ENCODE measurements at places on chromosomes 7 and 10.

DNA sequence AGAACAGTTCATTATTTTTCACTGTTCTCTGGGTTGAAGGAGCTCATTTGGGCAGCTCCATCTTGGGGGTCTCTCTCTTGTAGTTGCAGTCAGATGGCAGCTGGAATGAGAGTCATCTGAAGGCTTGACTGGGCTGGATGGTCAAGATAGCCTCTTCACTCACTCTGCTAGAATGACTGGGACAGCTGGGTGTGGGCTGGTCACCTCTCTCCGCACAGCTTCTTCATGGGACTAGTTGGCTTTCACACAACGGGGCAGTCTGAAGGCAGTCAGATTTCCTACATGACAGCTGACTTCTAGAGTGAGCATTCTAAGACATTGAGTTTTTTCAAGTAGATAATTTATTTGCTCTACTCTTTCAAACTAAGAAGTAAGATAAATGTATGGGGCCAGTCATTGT is 13.1 kb downstream of the PLEKHA1 start:
- no peak for DNase-seq

- no peak for DNase-seq
Measured at GRCh38 chr7:1914743-1915142, 244.7 kb downstream of the ELFN1 start.

GRCh38 chr7:117146511-117146910 is 176.3 kb downstream of the WNT2 start:
- DNase-seq: no peak

GRCh38 chr10:99593312-99593711 is 26.9 kb downstream of the SLC25A28 start:
- DNase-seq: no peak

DNA sequence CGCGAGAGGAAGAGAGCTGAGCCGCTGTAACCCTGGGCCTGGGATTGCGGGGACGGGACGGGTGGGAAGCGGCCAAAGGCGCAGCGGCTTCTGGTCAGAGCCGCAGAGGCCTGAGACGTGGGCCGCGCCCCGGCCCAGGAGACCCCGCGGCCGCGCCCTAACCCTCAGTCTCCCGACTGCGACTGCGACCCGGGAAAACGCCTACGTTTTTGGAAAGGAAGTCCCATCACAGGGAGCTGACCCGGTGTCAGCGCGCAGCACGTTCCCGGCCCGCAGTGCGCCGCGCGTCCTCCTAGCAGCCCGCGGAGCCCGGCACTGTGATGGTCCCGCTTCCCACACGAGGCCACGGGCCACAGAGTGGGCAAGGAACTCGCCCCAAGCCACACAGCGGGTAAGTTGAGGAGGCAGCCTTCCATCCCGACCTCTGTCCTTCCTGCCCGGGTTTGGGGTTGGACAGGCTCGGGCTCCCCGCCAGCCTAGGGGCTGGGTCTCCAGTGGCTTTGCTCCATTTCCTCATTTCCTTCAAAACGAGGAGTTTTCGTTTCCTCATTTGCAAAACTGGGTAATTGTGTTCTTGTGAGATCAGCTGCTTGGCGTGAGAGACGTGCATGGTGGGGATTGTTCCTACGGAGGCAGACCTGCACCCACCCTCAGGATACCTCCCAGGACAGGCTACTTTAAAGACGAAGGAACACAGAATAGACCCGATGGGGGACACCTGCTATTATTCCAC is 1.2 kb downstream of the GPNMB start:
- DNase-seq: no peak

- DNase-seq: no peak
Measured at GRCh38 chr10:52637592-52637991, 135.0 kb downstream of the MBL2 start.

- DNase-seq: no peak
Measured at GRCh38 chr10:11579885-11580284, 31.6 kb downstream of the USP6NL start.

DNA sequence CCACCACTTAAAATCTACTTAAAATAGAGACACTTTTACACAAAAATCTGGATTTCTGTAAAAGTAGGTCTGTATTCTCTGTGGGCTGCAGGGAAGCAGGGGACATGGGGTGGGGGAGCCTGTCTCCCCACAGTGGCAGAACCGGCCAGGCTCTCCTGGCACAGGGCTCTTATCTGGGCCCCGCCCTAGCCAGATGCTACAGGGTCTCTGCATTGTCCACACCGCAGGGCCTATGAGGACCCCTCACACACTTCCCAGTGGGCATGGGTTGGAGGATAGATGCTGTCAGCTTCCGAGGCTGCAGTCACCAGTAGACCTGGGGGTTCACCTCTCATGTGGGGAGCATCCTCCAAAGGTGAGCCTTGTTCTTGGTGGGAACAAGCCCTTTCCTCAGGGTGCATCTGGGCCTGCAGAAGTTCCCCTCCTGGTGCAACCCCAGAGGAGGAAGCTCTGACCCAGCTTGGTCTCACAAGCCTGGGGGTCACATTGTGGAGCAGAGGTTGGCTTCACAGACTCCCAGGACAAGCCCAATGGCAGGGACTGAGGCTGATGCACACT is 15.4 kb upstream of the MYL7 start:
- DNase-seq: no peak

DNA sequence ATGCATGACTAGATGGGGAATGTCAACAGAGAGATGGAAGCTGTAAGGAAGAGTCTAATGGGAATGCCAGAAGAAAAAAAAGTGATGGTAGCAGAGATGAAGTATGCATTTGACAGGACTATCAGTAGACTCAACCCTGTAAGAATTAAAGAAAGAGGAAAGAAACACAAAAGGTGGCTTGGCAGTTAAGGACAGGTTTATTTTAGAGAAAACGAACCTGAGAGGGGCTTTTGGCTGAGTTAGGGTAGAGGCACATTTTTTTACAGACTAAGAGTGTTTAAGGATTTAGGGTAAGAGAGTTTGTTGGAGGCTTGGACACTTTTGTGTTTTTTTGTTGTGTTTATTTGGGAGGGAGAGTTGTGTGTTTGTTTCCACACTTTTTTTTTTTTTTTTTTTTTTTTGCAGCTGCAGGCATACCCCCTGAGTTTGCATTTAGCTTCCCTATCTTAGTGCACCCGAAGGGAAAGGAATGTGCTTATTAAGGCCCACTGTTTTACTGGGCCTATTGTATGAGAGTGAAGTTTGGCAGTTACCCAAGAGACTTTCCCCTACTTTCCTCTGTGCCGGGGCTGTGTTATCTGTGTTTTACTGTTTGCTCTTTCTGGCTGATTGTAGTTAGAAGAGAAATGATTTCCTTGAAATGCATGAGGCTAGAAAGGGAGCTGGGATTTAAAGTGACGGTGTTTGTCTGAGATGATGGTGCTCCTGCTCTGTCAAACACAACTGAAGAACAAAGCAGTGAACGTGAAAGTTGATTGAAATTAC is 32.0 kb downstream of the NPVF start:
- no peak for DNase-seq

- no peak for DNase-seq
Measured at GRCh38 chr7:5214641-5215040, 24.6 kb downstream of the WIPI2 start.

DNA sequence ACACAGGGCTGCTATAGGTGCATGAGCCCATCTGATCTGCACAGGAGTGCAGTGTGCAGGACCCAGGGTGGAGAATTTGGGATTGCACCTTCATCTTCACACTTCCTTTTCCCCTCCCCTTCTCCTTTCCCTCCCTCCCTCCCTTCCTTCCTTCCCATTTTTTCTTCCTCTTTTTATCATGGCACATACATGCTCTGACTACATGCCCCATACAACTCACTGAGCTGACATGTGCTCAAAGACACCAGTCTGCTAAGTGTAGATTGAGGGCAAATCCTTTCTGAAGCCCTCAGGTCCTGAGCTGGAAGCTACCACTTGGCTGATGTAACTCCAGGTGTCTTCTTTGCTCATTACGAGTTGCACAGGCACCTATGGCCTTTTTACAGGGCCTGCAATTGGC is 365.3 kb upstream of the ZNF32 start:
- no peak for DNase-seq

- DNase-seq: no peak
Measured at GRCh38 chr10:106557951-106558733, 606.4 kb downstream of the SORCS1 start.

- peak; percentile 89 for DNase-seq
Measured at GRCh38 chr7:22333680-22334141, 23.2 kb downstream of the RAPGEF5 start.

DNA sequence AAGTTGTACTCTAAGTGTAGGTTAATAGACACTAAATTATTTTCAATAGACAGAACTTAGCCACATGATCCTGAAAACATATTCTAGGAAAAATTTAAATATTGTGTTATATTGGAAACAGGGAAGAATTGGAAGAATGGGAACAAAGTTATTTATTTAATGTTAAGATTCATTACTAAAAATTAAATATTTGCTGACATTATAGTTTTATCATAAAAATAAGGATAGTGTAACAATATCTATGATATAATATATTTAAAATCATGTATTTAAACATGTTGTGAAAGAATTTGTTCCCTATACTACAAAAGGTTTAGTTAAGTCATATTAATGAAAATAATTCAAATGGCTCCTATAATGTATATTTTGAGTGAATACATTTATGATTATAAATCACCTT is 120.1 kb upstream of the TEX47 start:
- DNase-seq: no peak

DNA sequence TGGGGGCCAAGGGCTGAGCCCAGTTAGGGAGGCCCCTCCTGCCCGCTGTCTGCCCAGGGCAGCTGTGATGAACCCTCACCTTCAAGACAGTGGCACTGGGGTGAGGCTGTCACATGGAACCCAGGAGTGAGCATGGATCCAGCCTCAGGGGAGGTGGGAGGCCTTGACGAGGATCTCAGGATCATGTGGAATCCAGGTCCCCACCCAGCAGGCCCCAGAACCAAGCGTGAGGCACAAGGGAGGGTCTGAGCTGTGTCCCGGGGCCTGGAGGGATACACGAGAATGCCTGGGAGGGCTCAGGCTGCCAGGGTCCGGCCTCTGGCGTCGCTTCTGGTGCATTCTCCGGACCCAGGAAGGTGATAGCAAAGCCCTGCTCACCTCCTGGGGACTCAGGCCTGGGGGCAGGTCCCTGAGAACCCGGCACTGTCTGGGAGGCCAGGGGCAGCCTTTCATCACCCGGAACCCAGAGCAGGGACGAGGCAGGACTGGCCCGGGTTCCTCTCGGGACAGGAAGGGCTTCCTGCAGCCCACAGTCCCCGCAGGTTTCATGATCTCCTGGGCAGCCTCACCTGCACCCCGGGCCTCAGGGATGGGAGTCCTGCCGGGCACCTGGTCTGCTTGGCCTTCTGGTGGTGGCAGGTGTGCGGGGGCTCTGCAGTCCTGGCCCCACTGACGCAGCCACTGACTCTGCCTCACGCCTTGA is 17.5 kb downstream of the DPYSL4 start:
- DNase-seq: no peak

- no peak for DNase-seq
Measured at GRCh38 chr7:111096997-111097396, 6.1 kb downstream of the LRRN3 start.

DNA sequence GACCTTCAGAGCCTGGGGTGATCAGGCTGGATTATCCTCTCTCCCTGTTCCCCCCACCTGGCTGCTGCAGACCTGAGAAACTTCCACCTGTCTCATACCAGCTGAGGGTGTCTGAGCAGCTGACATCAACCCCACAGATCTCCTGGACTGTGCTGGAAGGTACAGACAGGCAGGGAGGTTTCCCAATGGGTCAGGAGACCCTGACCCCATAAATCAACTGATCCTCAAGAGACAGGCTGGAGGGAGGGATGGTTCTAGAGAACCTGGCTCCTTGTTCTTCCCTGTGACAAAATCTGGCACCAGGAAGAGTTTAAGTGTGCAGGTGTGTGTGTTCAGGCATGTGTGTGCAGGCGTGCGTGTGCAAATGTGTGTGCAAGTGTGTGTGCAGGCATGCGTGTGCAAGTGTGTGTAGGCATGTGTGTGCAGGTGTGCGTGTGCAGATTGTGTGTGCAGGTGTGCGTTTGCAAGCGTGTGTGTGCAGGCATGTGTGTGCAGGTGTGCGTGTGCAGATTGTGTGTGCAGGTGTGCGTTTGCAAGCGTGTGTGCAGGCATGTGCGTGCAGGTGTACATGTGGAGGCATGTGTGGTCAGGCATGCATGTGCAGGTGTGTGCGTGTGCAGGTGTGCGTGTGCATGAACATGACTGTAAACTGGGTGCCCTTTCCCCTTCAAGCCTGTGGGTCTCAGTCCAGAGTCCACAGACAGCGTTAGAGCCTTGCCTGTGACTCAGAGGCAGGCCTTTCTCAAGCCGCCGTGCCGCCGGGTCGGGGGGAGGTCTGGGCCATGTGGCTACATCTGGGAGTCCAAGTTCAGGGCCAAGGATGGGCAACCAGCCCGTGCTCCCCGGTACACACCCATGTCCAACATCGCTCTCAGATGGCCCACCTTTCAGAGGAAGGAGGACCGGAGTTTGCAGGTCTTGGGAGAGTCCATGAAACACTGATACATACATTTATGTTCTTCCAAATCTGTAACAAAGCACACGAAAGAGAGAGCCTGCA is 50.1 kb upstream of the ELN start:
- DNase-seq: no peak

Data from NCI-H345 (cell line).